ENCODE measurements at places on chromosomes 2 and 18.

DNA sequence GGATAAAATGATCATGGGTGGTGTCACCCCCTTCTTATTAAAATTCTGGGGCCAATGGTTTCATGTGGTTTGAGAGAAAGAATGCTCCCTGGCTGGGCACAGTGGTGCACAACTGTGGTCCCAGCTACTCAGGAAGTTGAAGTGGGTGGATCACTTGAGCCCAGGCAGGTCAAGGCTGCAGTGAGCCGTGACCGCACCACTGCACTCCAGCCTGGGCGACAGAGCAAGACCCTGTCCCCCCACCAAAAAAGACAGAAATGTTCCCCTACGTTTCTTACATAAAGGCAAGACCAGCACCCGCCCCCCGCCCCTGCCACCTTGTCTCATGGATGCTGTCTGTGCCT, 53.0 kb upstream of the ID2 start:
- DNase-seq: no peak

DNA sequence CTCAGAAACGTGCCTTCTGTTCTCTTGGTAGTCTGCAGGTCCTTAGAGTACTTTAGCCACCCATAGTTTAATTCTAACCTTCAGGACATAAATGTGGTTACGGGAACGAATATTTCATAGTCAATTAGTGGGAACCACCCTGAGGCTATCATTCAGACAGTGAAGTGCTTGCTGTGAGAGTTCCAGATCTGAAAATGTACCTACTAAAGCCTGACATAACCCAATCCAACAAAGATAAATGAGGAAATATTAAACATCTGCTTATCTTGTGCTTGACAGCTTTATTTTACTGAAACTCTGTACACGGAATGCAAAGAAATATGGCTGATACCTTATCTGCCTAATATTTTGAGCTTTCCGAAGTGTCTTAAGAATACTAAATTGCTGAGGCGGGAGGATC, 43.0 kb downstream of the RAB27B start:
- no peak for DNase-seq

DNA sequence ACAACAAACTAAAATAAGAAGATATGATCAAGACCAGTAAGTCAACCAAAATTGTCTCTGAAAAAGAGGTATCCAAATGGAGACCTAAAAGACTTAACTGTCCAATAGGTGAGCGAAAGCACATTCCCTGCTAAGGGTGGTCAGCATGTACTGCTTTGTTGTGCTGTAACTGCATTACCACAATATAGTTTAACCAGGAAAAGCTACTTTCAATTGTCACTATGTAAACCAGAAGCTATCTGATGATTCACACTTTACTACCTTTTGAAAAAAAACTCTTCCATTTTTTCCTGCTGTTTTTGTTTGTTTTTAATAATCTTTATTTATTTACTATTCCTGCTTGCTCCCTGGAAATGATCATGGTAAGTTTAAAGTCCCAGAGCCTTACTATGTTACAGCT, 36.1 kb downstream of the ASXL2 start:
- no peak for DNase-seq

DNA sequence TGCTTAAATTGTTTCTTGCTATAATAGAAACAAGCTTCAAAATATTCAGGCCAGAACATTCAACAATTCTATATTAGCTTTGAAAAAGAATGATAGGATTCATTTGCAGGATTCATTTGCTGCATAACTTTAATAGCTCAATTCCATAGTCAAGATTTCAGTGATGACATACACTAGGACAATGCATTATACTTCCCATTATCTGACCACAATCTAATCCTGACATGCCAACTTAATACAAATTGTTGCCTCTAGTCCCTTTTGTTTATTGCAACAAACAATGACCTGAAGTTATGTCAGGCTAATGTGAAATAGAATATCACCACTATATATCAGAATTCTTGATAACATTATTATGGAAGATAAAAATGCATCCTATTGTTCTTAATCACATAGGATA, 169.4 kb downstream of the DNAH7 start:
- no peak for DNase-seq

GRCh38 chr2:22382479-22383169, 1002.4 kb upstream of the KLHL29 start:
- no peak for DNase-seq

- no peak for DNase-seq
Measured at GRCh38 chr18:50169149-50169548, 25.8 kb downstream of the MYO5B start.

All from stimulated activated CD4-positive, alpha-beta T cell treated with anti-CD3 and anti-CD28 coated beads, Interleukin-12 subunit alpha, Interleukin-12 subunit beta, amount 100 ng/mL, for 4 hours (primary cell).